ENCODE measurements at places on chromosomes 3 and 15.

DNA sequence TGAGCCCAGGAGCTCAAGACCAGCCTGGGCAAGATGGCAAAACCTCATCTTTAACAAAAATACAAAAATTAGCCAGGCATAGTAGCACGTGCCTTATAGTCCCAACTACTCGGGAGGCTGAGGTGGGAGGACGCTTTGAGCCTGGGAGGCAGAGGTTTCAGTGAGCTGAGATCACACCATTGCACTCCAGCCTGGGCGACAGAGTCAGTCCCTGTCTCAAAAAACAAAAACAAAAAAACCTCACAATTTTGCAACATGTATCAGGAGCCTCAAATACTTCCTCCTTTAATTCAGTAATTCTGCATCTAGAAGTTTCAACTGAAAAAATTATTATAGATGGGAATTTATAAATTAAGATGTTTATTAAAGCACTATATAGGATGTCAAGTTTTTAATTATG lies 1.1 kb downstream of the MRPL47 start:
- no peak for DNase-seq

- no peak for DNase-seq
These were observed 530.6 kb upstream of the IL12A start for GRCh38 chr3:159458010-159458409.

- no peak for DNase-seq
These were observed 51.3 kb downstream of the CCK start for GRCh38 chr3:42214565-42215283.

DNA sequence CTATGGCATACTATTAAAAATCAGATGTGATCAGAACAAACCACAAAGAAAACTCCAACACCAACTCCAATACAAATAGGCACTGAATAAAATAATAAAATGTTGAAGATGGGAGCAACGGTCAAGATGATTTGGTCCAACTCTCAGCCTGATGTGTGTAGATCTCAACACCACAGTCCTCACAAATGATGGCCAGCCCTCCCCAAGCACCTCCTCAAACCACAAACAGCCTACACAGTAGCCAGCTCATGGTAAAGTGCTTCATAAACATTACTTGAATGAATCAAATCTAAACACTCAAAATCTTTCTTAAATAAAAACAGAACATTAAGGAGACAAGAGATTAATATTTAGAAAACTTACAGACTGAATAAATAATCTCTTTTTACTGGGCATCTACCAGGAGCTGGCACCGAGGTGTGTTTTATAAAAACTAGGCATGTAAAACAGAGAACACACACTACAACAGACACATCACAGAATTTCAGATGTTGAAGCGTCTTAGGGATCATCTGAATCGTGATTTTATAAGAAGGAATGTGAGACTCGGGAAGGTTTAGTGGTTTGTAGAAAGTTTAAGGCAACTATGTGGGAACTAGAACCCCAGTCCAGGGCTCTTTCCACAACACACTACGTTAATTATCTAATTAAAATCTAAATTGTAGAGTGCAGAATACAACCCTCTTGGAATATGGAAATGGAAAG lies 102.4 kb downstream of the MYLK start:
- no peak for DNase-seq

- no peak for DNase-seq
These were observed 71.4 kb upstream of the WDR72 start for GRCh38 chr15:53830707-53831386.

DNA sequence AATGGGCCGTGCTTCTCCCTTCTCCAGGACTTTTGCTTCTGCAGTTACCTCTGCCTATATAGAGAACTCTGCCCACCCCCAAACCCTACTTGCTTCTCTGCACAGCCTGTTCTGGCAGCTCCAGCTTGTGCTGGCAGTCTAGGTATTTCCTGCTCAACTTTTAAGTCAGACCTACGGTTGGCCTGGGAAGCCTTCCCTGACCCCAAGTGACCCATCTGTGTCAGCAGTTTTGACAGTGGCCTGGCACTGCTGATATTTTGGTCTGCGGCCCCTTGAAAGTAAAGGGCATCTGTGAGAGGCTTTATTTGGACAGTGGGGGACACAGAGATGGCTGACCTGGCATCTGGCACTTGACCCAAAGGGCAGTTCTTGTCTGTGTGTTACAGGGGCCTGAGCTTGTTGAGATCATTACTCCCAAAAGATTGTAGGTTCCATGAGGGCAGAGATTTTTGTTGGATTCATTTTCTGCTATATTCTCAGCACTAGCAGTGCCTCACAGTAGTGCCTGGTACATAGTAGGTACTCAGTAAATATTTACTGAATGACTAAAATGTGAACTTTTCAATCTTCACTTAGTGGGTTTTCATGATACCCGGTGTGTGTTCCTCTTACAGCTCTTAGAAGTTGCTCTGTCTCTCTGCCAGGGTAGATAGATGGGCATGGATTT lies 55.2 kb upstream of the TRAK1 start:
- no peak for DNase-seq

DNA sequence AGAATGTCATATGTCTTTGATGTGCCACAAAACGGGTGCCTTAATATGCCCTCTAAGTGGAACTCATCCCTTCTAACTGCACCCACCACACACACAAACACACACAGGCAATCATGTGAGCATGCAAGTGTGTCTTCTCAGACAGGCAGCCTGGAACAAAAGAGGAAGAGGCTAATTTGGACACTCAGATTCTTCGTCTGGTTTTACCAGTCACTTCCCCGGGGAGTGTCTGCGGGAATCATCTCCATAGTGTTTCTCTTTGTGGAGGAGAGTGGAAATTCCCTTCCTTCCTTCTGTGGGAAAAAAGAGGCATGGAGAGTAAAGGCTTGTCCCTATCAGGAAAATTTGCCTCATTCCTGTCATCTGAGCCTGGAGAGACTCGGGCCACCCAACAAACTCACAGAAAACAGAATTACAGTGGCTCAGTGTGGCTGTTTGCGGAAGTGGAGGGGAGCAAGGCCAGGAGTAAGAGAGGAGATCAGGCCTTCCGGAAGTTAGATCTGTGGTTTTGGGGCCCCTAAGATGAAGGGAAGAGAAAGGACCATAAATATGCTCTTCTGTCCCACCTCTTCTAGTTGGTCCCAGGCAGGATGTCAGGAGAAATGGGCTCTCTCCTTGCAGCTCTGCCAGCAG lies 212.6 kb upstream of the SEMA6D start:
- no peak for DNase-seq

GRCh38 chr15:33586786-33587697 lies 276.3 kb downstream of the RYR3 start:
- no peak for DNase-seq

DNA sequence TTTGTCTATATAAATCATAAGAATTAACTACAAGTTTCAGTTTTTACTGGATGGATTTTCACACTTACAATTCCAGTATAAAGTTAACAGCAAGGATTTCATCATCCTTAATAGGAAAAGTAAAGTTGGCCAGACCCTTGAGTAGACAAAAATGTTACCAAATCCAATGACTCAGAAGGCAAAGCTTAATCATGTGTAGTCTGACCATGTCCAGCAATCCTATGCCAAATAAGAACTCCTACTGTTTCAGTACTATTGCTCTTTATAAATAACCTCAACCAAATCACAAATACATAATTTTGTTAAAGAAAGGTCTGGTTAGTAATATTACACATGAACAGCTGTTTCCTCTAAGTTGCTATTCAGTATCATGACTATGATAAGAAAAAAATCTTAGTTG lies 35.0 kb downstream of the PLOD2 start:
- DNase-seq, result no peak

- DNase-seq, result no peak
These were observed 89.9 kb downstream of the IQSEC1 start for GRCh38 chr3:12983319-12983718.

DNA sequence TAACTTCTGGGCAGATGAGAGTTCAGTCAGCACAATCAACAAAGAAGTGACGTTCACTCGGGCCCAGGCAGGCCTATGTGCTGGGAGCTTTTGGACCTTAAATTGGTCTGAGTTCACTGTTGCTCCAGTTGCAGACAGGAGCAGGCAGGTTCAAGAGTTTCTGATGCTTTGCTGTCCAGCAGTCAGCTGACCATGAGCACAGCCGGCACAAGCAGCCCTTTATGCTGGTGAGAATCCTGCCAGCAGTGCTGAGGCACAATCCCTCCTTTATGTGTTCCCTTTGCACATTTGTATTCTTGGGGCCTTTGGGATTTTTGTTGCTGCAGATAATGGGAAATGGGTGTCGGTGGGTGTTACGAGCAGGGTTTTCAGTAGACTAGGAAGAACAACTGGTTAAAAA lies 81.2 kb upstream of the GOLGA8J start:
- DNase-seq, result no peak

GRCh38 chr15:100926971-100927756 lies 8.0 kb downstream of the LRRK1 start:
- no peak for DNase-seq

DNA sequence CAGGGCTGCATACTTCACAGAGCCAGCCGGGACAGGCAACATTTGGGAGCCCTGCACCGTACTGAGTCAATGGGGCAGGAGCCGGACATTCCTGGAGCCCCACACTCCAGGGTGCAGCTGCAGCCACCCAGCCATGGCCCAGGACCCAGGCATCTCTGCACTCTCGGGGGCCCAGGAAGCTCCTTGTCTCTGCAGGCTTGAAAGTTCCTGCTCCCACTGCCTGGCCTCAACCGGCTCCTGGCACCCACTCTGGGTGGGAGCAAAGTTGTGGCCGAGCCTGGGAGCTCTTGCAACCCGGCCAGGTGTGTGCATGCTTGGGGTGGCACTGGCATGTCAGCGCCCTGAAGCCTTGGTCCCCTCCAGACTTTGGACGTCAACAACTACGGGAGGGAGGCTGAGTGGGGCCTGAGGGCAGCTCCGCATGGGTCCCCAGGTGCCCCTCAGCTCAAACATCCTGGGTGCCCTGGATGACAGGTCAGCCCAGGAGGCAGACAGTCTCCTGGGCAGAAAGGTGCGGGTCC lies 833.5 kb upstream of the CADM2 start:
- no peak for DNase-seq

DNA sequence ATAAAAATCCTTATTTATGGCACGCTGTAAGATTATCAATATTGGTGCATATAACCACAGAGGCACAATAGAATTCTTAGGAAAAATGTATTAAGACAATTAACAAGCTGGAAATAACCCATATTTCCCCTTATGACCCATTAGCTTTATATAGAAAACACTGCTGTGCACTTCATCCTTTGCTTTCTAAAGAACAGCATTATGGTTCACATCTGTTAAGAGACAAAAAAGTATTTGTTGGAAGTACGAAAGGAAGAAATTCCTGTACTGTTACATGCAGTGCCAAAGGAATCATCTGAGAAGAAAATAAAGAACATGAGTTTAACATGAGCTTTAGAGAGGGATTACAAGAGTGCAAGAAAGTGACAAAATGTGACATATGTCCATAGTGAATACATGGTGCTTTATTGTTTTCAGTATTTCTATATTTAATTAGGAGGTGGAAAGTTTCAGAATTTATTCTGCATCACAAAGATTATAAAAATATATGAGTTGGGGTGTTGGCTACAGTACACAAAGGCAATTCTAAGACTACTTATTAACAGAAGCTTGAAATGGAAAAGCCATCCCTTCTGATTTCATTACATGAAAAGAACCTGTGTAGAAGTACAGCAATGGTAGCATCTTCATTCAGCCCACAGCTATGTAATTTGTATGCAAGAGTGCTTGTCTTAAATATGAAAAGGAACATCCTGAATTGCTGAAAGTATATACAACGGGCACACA lies 6.8 kb downstream of the UBE3A start:
- DNase-seq, result no peak

GRCh38 chr3:23052620-23053019 lies 150.5 kb upstream of the UBE2E2 start:
- DNase-seq, result no peak

- no peak for DNase-seq
These were observed 33.4 kb downstream of the CCDC33 start for GRCh38 chr15:74269362-74270035.

Data from activated CD4-positive, alpha-beta T cell treated with anti-CD3 and anti-CD28 coated beads for 24 hours (primary cell).